ENCODE measurements at places on chromosomes 13 and 19. TPM values are rescaled to one million over a fixed set of nuclear protein-coding genes. Genes with fewer than 3 reads are reported as not detected.

Gene ZNF534
- 0.44 TPM for total RNA-seq

Gene POLR1D
- total RNA-seq: 73.5 TPM

Gene CEACAM8
- not detected for total RNA-seq

Gene B3GNT8
- total RNA-seq: 10.3 TPM

Gene ZNF296
- total RNA-seq: not detected

Gene TARM1
- total RNA-seq: not detected

Gene FBN3
- not detected for total RNA-seq

Gene ZSCAN4
- total RNA-seq: not detected

Gene TJP3
- not detected for total RNA-seq

Gene CYP4F2
- total RNA-seq: not detected

Gene LILRB4
- 4.0 TPM for total RNA-seq

Gene CCDC169
- total RNA-seq: 0.69 TPM

Gene CYP4F8
- total RNA-seq: not detected

Gene HOMER3
- 14.7 TPM for total RNA-seq

GRCh38 chr19:40674291-40674690, 16.2 kb downstream of the NUMBL start:
- DNase-seq: no peak

DNA sequence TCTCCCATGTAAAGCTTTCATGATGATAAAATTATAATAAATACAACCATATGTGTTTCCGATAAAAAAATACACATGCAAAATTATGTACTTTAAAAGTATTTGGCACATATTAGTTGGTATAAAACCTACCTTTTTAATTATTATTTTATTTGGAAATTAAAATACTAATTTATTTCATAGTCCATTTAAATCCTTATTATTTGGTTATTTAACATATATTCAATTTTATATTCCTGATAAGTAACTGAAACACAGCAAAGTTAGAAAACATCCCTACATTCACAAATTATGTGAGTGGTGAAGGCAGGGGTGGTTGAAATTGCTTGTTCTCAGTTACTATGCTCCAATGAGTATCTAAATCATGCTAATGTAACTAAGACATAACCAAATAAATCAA, 920.5 kb downstream of the SLITRK1 start:
- no peak for DNase-seq

DNA sequence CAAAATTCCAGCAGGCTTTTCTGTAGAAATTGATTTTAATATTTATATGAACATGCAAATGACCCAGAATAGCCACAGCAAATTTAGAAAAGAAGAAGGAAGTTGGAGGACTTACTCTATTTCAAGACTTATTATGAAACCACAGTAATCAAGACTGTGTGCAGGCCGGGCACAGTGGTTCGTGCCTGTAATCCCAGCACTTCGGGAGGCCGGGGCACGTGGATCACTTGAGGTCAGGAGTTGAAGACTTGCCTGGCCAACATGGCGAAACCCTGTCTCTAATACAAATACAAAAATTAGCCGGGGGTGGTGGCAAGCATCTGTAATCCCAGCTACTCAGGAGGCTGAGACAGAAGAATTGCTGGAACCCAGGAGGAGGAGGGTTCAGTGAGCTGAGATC, 6.0 kb upstream of the FFAR2 start:
- DNase-seq: no peak

DNA sequence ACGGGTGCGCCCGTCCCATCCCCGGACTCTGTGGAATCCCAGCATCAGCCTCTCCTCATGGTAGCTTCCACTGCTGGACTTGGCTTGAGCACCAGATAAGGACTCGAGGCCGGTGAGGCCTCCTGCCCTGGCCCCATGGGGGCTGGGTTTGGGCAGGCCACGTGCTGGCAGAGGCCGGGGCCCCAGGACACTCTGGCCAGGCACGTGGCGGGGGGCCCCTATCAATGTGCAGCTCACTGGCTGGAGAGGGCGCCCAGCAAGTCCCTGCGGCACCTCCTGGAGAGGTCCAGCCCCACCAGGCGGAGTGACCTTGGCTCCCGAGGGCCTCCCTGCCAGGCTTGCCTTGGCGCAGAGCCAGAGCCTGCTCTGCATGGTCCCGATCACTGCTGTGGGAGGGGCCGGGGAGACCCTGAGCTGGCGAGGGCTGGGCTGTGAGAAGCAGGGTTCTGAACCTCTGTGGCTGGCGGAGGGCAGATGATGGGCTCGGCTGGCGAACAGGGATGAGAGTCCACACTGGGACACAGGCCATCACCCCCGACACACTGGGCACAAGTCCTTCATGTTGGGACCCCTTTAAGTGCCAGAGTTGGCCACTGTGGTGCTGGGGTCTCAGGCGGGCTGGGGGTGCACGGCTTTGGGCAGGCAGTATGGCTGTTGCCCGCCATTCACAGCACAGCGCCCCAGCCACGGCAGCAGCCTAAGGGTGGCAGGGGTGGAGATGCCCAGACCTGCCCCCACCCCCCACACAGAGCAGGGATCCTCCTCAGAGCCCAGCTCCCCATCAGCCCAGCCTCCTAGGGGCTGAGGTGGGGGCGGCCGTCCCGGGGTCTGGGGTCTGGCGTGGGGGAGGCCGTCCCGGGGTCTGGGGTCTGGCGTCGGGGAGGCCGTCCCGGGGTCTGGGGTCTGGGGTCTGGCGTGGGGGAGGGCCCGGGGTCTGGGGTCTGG, 19.1 kb downstream of the CEBPG start:
- DNase-seq: peak; percentile 25

DNA sequence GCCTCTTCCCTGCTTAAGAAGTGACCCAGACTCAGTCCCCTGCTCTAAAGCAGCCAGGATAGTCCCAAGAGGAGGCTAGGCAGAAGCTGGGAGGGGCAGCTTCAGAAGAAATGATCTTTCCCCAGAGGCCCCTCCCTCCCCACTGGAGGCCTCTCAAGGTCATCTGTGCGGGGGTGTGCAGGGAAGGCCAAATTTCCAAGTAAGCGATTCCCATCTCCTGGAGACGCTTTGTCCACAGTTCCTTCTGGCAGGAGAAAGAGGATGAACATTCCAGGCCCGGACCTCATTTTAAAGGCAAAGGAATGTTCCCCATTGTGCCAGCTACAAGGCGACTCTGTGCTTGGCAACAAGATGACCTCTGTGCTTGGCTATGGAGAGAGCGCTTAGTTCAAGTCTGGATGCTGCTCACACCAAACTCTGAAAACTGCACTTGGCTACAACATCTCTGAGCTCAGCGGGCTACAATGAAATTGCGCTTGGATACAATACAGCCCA, 23.5 kb downstream of the COL5A3 start:
- DNase-seq: peak; percentile 57

- no peak for DNase-seq
Measured at GRCh38 chr13:20952838-20953237, 50.3 kb upstream of the XPO4 start.

DNA sequence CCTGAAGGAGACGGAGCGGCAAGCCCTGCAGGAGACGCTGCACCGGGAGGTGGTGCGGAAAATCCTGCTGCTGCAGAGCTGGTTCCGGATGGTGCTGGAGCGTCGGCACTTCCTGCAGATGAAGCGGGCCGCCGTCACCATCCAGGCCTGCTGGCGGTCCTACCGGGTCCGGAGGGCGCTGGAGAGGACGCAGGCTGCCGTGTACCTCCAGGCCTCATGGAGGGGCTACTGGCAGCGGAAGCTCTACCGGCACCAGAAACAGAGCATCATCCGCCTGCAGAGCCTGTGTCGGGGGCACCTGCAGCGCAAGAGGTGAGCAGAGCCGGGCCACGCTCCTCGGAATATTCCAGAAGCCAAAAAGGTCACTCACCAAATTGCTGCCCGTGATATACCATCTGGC, 22.4 kb upstream of the USE1 start:
- no peak for DNase-seq

- DNase-seq: no peak
Measured at GRCh38 chr13:99398071-99398470, 90.9 kb upstream of the GPR183 start.

GRCh38 chr19:50328224-50328872, 829 bp downstream of the KCNC3 start:
- no peak for DNase-seq

GRCh38 chr19:45469945-45470761, 2.4 kb downstream of the FOSB start:
- no peak for DNase-seq

GRCh38 chr13:111474136-111475002, 153.9 kb downstream of the TEX29 start:
- DNase-seq: no peak

DNA sequence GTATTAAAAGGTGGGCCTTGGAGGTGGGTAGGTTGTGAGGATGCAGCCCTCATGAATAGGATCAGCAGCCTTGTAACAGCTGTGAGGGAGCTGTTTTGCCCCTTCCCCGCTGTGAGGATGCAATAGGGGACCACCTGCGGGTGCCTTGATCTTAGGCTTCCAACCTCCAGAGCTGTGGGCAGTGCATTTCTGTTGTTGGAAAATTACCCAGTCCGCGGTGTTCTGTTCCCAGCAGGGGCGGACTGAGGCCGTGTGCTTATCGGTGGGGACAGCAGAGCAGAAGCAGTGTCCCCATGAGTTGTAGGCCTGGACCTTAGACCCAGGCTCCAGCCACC, 54.8 kb upstream of the TEX29 start:
- no peak for DNase-seq

DNA sequence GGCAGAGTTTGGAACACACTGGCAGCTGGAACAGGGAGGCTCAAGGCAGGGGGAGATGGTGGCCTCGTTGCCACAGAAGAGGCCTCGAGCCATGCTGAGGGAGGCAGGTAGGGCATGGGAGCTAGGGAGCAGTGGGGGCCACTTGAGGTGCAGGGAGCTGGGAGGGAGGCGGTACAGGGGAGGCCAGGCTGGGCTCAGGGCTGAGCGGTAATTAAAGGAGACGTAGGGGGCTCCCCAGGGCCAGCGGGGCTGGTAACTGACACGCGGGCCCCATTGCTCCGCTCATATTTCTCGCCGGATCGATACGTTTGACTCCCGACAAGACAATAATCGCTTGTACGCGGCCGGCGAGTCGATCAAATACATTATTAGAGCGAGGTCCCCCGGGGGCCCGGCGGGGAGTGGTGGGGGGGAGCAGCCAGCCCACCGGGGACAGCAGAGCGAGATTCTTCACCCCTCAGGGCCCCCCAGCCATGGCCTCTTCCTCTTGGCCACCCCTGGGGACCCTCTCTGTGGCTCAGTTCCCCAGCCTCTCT, 2.4 kb upstream of the POU2F2 start:
- DNase-seq: no peak

GRCh38 chr19:10168386-10168948, 26.3 kb downstream of the DNMT1 start:
- no peak for DNase-seq

GRCh38 chr13:41842036-41842620, 118.8 kb downstream of the VWA8 start:
- DNase-seq: no peak

DNA sequence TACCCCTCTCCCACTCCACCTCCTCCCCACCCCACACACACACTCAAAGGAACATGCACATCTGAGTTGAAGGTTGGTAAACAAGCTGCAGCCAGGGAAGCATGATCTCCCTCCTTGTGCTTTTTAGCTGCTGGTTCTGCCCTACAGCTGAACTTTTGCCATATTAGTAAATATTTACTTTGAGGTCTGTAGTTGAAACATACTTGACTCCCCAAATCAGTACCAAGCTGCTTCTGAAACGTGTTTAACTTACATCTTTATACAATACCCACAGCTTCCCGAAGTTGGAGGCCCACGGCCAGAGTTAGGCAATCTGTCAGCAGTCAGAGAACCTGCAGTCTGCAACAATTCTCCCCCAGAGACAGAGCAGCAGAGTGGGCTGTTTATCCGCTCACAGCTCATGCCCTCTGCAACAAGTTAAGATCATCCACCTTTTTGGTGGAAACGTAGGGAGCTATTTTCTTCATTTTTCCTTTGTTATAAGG, 1.5 kb upstream of the PCDH20 start:
- no peak for DNase-seq

DNA sequence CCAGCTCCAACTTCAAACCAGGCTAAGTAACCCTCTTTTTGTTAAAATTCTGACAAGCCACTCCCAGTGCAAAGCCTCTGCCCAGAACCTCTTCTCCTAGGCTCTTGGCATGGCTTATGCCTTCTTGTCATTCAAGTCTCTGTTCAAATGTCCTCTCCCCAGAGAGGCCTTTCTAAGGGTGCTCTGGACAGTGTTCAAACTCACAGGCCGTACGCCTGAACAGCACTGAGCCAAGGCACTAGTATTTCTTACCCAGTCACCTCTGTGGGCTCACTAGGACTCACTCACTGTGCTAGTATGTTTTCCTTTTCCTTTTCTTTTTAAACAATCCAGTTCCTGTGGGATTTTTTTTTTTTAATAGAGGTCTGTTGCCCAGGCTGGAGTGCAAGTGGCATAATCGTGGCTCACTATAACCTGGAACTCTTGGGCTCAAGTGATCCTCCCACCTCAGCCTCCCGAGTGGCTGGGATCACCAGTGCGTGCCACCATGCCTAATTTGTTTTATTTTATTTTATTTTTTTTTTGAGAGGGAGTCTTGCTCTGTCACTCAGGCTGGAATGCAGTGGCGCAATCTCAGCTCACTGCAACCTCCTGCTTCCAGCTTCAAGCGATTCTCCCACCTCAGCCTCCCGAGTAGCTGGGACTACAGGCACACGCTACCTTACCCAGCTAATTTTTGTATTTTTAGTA, 2.3 kb upstream of the ASF1B start:
- DNase-seq: no peak

- DNase-seq: no peak
Measured at GRCh38 chr13:20964904-20965303, 62.4 kb upstream of the XPO4 start.

GRCh38 chr19:45217193-45217956, 27.8 kb downstream of the EXOC3L2 start:
- DNase-seq: no peak

DNA sequence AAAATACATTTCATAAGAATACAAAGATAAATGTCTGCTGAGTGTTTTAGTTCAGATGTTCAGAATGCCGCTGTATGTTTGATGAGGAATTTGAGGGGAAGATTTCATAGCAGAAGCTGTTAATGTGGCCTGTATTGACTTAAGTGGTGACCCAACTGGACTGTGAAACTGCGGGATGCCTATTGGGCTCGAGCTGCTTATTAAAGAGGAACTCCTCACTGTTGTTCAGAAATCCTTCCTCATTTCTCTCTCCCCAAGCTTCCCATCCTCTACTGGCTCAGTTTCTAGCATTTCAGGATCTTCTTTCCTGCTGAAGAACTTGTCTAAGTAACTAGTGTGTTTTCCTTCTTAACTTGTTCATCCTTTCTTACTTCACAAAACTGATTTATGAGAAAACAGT, 20.4 kb downstream of the DGKH start:
- DNase-seq: no peak

GRCh38 chr13:81671064-81671463, 1330.1 kb upstream of the SPRY2 start:
- DNase-seq: no peak

- DNase-seq: no peak
Measured at GRCh38 chr13:71773531-71773930, 93.5 kb downstream of the DACH1 start.

DNA sequence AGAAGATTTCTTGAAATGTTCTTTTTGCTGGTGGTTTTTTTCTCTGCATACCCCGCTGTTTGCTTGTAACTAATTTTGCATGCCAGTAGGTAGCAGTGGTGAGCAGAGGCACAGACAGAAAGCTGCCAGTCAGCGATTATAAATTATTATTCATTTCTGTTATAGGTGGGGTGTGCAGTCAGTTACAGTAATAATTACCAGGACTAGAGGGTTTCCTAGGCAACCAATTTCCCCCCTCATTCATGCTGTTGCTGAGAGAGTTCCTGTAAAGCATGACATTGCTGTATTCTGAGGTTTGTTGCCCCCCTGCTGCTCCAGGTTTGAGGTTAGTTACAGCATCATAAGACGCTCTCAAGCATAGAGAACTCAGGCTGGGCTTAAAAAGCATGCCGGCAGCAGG, 104.5 kb downstream of the URI1 start:
- no peak for DNase-seq

- DNase-seq: no peak
Measured at GRCh38 chr13:41603917-41604316, 146.6 kb downstream of the RGCC start.
